Cortex of kidney (tissue), 1 donor: ENCODE measurements at places on chromosomes 16 and 17.

DNA sequence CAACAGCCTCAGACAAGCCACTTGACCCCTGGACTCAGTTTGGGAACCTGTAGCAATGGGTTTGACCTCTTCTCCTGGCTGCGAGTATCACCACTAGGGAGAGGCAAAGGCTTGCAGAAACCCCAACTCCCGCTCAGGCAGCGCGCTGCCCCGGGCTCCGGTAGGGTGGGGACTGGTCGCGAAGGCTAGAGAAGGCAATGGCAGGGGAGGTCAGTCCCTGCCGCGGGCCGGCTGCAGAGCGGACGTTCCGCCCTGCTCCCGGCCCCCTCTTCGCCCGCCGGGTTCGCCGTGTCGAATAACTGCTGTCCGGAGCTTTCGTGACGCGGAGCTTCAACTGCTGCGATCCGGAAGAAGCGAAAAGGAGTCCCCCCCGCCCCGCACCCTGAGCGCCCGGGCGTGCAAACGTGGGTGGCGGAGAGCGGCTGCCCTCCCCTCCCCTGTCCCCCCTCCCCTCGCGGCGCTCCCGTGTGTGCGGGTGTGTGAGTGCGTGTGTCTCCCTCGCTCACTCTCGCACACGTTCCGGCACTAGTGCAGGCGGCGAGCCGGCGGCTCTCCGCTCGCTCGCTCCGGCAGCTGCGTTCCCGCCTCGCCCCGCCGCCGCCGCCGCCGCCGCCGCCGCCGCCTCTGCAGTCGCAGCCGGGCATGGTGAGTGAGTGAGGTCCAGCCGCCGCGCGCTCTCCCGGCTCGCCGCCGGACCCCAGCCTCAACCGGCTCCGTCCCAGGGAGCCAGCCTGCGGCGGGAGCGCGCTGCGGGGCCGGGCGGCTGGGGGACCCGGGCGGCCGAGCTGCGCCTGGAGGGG lies 772 bp upstream of the SHISA6 start:
- DNase-seq, result no peak

- DNase-seq, result no peak
Observed at GRCh38 chr17:31373150-31374093, 18.1 kb upstream of the RAB11FIP4 start.

DNA sequence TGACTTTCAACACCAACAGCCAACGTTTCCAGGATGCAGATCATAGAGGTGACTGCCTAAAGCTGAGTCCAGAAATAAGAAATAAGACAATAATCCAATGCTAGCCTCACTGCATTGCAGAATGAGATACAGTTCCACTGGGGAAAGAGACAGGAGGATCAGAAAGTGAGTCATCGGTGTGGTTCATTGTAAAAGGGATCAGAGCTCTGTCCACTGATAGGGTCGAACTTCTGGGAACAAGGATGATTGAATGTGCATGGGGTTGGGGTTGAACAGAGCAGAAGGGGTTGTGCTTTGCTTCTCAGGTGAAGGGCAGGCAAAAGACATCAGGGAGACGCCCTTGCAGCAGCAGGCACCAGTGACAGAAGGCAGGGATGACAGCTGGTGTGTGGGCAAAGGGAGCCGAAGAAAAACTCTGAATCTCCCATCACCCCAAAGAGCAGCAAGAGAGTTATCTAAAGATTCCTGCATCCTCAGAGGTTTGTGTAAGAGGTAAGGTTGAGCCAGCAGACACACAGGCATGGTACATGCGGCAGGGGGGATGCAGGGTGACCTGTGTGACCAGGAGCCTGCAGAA lies 16.4 kb downstream of the CLEC10A start:
- DNase-seq, result no peak

DNA sequence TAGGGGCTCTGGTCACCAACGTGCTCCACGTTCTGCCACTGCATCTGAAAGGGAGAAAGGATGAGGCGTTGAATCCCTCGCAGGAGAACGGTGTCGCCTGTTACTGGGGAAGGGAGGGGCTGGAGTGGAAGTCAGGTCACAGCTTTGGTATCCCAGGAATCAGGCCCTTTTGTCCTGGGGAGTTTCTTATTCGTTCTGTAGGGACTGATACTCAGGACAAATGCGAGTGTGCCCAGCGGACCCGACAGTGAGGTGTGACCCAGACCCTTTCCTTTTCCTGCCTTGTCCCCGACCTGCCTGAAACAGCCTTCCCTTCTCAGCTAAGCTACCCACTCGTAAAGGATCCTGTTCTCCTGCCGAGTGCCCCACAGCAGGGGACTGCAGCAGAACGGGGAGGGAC lies 177.5 kb downstream of the VPS53 start:
- DNase-seq, result no peak

DNA sequence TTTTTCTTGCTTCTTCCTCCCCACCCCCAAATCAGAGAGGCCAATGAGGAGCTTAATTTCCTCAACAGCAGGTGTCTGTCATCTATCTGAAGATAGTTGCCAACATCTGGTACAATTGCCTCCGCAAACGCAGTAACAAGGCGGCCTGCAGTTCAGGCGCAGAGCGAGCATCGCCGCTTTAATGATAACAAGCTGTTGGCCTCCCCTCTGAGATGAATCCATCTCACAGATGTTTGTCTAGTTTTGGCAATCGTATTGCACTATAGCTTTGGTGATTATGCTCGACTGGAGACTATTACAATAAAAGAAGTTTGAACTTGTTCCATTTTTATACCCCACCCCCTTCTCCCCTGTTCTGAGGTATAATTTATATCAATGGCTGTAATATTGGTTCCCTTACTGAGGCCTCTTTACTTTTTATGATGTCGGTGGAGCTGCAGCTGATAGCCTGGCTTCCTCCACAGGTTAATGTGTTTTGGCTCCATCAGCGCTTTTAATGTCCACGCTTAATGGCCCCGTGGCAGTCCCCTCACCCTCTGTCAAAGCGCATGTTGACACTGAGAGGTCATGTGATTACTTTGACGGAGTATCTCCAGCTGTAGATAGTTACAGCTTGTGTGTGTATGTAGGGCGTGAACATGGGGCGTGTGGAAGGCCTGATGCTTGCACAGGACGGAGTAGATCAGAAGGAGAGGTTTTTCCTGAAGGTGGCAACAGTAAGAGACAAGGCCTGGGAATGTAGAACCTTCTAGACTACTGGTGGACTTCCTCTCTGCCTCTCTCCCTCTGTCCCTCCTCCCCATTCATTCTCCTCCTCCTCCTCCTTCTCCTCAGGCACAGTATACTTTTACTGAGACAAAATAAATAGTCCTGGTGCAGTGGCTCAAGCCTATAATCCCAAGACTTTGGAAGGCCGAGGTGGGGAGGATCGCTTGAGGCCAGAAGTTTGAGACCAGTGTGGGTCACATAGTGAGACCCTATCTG lies 164.7 kb downstream of the MSI2 start:
- DNase-seq, result no peak

GRCh38 chr16:85249418-85250146 lies 137.3 kb upstream of the CIBAR2 start:
- no peak for DNase-seq

- no peak for DNase-seq
Observed at GRCh38 chr16:50806099-50807062, 64.5 kb downstream of the CYLD start.

- DNase-seq, result no peak
Observed at GRCh38 chr16:75012380-75013081, 13.7 kb downstream of the ZNRF1 start.

DNA sequence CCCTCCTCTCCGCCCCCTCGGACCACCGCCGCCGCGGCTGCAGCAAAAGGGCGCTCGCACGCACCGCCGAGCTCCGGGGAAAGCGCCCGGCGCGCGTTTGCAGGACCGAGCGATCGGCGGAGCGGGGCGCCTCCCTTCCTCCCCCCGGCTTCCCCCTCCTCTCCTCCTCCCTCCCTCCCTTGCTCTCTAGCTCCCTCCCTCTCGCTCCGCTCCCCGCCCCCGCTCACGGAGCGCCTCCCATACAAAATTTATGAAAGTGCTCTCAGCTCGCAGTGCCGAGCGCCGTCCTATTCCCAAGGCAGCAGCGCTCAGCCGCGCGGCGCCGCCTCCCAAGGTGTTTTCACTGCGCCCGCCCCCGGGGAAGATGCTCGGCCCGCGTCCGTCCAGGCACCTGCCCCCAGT lies at the start of gene RTN4RL1:
RTN4RL1 (minus strand) TSS at position 115 of the 402 bp plus-strand sequence. CDS start 469 bp downstream, outside the sequence.
- DNase-seq, result no peak

DNA sequence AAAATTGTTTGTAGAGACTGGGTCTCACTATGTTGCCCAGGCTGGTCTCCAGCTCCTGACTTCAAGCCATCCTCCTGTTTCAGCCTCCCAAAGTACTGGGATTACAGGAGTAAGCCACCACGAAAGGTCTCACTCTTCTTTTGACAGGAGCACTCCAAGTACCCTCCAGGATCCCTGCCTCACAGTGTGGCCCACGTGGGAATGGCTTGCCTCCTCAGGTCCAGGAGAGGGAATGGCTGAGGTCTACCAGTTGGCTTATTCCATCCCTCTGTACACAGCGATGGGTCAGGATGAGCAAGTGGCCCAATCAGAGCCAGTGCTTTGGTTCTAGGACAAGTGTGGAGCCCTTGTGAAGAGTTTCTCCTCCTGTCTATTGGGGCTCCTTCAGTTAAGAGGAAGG lies 73.7 kb upstream of the ZNF423 start:
- DNase-seq, result no peak

DNA sequence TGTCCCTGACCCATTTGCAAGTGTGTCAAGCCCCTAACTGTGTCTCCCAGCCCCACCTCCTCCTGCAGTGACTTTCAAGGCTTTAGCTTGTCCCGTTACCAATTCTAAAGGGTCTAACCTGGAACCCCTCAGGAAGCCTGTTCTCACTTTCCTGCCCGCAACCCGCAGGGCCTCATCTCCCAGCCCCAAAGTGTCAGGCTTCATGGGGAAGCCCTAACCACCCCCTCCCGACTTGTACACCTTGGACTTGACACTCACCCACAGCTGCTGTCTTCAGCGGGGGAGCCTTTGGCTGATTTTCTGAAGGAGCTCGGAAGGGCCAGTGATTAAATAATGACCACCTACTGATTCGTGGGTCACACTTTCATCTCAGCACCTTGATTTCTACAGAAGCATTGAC lies 33.1 kb downstream of the NLRC5 start:
- DNase-seq, result no peak

DNA sequence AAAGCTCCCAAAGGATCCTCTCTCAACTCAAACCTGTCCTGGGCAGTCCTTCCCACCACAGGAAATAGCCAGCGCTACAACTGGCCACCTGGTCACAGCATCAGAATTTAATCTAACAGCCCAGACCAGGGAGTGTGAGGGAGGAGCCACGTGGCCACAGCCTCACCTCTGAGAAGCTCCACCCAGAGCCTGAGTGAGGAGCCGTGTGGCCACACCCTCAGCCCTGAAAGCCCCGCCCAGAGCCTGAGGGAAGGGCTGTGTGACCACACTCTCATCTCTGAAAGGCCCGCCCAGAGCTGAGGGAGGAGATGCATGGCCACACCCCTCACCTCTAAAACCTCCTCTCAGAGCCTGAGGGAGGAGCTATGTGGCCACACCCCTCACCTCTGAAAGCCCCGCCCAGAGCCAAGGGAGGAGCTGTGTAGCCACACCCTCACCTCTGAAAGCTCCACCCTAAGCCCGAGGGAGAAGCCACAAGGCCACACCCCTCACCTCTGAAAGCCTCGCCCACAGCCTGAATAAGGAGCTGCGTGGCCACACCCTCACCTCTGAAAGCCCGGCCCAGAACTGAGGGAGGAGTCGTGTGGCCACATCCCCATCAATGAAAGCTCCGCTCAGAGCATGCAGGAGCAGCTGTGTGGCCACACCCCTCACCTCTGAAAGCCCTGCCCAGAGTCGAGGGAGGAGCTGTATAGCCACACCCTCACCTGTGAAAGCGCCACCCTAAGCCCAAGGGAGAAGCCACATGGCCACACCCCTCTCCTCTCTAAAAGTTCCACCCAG lies 28.6 kb downstream of the SLC38A8 start:
- no peak for DNase-seq

- DNase-seq, result no peak
Observed at GRCh38 chr16:78317564-78318240, 218.2 kb downstream of the WWOX start.

DNA sequence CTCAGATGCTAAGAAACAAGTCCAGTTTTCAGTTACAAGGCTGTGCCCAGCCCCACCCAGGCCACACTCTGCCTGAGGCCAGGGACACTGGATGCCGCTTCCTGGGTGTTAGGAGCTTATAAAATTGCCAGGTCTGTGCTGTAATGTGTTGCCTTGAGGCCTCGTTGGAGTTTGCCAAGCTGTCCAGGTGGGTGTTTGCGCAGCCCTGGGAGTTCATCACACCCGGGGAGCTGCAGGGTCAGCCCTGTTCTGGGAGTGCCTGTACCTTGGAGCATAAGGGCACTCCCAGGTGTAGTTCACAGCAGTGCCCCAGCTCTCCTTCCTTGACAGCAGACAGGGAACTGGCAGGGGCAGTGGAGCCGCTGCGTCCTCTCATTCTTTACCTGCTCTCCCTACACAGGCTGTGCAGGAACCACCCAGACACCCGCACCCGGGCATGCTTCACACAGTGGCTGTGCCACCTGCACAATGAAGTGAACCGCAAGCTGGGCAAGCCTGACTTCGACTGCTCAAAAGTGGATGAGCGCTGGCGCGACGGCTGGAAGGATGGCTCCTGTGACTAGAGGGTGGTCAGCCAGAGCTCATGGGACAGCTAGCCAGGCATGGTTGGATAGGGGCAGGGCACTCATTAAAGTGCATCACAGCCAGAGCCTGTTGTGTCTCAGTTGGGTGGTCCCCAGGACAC lies 1.6 kb downstream of the GFER start:
- no peak for DNase-seq

DNA sequence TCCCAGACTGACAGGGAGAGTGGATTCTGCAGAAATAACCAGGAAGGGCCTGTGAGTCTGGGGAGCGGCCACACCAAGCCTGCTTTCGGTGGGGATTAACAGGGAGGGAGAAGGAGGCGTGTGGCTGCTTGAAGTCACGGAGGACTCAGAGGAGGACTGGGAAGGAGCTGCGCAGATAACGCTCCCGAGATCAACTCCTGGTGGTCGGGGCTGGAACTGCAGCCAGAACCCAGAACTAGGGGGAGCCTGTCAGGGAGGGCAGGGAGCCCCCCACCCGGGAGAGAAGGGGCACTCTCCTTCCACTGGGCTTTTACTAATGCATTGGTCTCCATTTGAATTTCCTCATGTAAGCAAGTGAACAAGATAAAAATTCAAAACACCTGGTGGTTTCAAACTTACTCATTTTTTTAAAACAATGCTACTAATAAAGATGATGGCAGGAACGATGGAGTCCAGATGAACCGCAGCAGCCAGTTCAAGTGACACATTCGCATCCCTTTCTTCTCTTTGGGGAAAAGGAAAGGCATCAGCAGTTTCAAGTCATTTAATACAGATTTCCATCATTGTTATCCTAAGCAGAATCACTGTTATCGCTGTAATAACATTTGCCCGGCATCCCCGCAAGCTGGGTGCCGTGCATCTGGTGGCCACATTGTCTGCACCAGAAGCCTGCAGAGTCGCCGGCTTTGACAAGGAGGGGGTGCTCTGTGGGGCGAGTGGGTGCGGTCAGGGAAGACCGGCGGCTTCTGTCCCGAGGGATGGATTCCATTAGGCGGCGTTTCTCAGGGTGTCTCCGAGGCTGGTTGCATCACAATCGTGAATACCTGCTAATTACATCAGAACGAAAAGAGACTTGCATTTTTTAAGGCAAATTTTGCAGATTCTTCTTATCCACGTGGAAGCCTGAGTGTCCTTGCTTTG lies 183.0 kb downstream of the FOXL1 start:
- no peak for DNase-seq
